Posterior vena cava (tissue), 2 donors: ENCODE measurements at places on chromosomes 16 and 17.
A peak's percentile ranks its signal among the peaks of the same experiment; 100 is the strongest.

DNA sequence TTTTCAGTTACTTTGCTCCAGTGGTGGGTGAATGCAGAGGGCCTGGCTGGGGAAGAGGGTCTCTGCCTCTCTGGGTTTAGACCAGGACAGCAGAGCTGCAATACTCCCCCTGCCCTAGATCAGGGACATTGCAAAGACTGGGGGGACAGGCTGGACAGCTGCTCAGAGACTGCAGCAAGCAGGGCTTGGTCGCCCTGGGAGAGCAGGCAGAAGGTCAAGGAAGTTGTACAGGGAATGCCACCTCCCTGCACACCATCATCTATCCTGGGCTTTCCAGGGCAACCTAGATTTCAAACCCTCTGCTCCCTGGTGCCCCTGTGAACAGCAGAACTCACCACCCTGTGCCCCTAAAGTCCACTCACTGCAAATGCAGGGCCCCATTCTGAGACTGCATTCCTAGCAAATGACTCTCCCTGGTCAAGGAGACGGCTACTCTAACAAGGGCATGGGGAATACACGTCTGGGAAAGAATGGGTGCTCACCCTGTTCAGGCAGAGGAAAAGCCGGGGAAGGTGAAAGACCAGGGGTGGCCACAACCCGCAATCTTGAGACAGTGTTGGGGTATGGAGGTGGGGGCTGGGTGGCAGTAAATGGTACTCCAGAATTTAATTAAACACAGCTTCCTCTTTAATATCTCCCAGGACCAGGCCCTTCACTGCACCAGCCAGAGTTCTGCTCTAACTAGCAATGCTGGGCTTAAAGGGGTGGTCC is 1.0 kb downstream of the KIFC3 start:
- no peak for DNase-seq

DNA sequence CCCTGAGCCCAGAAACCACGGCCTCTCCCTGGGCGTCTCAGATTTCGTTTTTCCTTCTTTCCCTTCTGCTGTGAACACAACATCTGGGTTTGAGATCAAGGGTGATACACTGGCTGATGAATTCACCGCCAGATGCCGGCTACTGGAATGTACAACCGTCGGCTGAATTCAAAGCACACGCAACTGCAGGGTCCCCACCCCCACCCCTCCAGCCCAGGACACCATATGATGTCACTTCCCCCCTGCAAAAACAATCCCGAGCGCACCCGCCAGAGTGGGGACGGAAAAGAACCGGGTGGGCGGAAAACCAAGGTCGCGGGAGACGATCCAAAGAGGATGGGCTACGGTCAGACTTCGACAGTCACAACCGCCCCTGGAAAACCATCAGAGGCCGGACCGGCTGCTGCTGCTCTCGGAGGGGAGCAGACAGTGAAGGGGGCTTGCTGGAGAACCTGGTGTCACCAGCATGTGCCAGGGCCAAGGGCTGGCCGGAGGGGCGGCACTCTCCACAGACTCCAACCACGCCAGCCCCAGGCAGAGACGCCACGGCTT is 23.3 kb downstream of the CEP295NL start:
- DNase-seq = peak; percentile 95

DNA sequence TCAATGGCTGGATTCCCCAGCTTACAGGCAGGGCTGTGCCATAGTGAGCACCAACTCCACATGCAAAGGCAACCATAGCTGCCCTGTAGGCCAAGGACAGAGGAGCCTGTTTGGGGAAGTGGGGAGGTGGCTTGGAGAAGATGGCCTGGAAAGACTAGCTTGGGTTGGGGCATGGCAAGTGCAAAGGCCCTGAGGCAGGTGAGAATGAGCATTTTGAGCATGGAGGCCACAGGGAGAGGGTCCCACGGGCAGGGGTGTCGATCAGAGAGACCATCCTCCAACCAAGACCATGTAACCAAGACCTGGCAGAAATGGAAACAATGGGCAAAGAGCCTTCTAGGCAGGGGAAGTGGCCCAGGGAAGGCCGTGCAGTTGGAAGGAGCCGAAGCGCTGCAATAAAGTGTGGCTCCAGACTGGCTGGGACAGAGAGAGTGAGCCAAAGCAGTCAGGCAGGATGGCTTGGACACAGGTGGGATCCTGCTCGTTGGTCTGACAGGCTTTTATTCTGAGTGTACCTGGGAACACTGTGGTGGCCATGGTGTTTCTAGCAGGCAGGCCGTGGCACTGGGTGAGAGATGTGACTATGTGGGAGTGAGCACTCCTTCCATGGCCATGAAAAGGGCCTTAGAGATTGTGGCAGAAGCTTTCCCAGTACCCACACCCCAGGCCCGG is 24.8 kb upstream of the MPRIP start:
- DNase-seq = peak; percentile 29

- DNase-seq = no peak
Observed at GRCh38 chr17:75345514-75346167, 56.4 kb upstream of the SLC25A19 start.

DNA sequence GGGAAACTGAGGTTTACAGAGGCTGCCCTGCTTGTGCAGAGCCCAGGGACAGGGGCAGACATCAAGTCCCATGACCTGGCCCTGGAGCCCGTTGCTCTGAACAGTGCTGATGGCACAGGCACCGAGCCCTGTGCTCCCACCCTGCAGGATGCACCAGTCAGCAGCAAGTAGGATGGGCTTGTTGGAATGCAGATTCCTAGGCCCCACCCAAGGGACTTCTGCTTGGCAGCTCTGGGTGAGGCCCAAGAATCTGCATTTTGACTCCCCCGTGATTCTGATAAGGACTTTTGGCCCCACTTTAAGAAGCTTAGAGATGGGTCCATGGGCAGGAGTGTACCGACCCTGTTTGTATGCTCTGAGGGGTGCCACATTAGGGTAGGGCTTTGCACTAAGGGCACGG is 23.3 kb downstream of the LASP1 start:
- DNase-seq = no peak

GRCh38 chr16:50719401-50720337 is 22.2 kb upstream of the CYLD start:
- DNase-seq = no peak

- no peak for DNase-seq
Observed at GRCh38 chr17:58806046-58806445, 50.4 kb downstream of the PPM1E start.

DNA sequence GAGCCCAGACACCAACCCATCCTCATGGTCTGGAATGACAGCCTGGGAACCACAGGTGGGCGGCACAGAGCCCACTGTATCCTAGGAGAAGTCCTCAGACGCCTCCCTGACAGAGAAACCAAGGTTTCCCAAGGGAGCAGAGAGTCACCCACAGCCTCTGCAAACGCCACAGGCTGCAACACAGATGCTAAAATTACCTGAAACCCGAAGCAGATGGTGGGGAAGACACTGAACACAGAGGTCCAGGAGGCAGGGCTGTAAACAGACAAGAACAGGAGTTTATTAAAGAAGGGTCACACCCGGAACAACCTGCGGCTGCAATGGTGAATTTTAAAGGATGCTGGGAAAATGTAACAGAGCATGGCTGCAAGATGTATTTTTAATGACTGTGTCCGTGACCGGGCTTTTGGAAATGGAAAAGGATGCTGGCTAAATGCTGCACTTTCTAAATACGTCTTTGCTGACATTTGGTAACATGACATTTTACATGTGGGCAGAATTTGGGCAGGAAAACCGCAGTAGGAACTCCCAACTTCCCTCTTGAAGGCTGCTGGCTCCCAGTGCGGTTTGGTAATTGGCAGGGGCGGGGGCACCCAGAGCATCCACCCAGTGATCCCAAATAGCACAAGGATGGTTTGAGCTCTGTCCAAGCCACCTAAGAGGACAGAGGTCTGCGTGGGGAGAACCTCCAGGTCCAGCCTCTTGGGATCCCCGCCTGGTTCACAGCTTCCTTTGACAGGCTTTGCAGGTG is 13.1 kb downstream of the SLC38A8 start:
- DNase-seq = no peak

GRCh38 chr17:9290226-9290613 is 268.9 kb downstream of the NTN1 start:
- DNase-seq = no peak

- no peak for DNase-seq
Observed at GRCh38 chr17:9912121-9913099, 7.3 kb upstream of the RCVRN start.

GRCh38 chr16:53792161-53792951 is 88.4 kb downstream of the FTO start:
- DNase-seq = no peak

GRCh38 chr16:11759163-11759834 is 16.6 kb upstream of the TXNDC11 start:
- DNase-seq = no peak

- DNase-seq = peak; percentile 88
Observed at GRCh38 chr17:17783116-17783824, 53.5 kb downstream of the SREBF1 start.

DNA sequence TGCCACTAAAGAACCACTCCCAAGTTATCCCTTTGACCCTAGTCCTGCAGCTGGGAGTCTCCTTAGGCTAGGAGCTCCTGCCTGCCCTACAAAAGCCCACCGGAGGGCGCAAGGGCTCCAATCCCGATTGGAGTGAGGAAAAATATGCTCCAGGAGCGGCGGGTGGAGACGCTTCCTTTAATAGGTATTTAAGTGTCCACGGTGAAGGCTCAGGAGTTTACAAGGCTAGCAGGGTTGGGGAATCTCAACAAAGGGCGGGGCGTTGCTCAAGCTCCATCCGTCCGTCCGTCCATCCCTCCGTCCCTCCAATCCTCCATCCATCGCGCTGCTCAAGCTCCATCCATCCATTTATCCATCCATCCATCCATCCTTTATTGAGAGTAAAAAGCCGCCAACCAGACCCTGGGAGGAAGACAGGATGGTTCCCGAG is 556 bp upstream of the SPNS1 start:
- DNase-seq = peak; percentile 88

- no peak for DNase-seq
Observed at GRCh38 chr16:56047307-56048234, 143.7 kb upstream of the GNAO1 start.

DNA sequence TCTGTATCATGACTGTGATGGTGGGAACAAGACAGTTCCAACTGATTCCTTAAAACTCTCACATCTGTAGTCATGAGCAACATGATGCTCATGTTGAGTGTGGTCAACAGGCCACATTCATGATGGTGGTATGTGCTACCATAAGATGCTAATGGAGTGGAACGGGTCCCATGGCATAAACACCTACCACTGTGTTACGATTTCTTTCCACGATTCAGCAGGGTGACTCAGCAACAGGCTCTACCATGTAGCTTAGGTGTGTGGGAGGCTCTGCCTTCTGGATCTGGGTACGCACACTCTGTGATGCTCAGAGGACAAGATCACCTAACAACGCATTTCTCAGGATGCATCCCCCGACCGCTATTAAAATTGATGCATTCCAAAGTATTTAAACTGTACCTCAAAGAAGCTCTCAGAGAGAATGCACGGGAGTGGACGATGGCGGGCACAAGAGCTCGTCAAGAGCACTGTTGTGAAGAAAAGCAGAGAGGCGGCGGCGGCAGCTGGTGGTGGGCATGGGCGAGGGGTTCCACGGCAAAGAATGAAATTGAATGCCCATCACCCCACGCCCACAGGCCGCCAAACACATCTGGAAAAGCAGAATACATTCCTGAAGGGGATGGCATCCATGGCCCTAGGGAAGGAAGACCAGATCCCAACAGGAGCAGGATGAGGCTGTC is 133.3 kb downstream of the ZNF778 start:
- peak; percentile 26 for DNase-seq

DNA sequence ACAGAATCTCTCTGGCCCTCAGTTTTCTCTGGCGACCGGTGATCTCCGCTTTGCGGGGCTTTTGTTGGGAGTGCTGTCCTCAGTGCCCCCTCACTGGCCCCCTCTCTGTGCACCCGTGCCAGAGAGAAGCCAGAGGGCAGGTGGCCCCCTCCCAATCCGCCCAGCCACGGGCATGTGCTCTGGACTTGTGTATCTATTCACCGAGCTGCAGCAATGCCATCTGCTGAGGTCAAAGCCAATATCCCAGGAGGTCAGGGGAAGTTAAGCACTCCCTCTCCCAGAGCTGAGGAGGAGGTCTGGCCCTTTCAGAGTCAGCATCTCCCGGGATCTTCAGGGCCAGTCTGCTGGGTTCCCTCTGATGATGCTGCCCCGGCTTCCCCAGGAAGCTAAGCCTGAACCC is 5.1 kb downstream of the CACNG5 start:
- DNase-seq = peak; percentile 73

- DNase-seq = peak; percentile 62
Observed at GRCh38 chr16:47055136-47055885, 81.8 kb upstream of the DNAJA2 start.

DNA sequence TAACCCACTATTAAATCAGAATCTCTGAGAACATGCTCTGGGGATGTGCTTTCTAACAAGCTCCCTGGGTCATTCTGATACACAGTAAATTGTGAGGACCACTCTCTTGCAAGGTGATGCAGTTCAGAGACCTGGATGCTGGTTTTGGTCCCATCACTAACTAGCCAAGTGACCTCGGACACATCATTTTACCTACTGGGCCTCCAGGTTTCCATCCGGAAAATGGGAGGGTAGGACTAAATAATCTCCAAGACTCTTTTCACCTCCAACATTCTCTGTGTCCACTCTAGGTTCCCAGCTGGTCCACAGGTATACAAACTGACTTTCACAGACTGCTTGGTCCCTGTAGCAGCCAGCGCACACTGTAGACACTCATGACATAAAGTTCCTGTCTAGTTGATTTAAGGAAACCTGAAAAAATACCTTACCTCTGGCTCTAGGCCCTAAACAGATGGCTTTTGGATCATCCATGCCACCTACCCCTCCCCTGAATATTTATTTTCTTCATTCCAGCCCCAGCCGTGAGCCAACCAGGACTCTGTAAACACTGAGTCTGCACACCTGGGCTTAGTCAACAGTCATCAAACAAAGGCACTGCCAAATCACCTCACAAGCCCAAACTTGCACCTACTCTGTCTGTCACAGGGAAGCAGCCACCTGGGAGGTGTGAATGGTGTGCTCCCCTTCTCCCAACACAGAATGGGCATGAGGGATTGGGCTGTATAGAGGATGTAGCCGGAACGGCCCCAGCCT is 51.3 kb upstream of the MRPS23 start:
- DNase-seq = no peak

DNA sequence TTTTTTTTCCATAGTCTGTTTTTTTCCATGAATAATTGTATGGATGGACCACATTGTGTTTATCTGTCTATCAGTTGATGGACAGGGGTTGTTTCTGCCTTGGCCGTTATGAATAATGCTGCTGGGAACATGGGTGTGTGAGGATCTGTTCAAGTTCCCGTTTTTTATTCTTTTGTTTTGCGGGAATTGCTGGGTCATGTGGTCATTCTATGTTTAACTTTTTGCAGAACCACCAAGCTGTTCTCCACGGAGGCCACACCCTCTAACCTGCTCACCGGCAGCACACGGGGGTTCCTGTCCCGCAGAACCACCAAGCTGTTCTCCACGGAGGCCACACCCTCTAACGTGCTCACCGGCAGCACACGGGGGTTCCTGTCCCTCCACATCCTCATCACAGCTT is 5.9 kb upstream of the MSLN start:
- DNase-seq = no peak

- DNase-seq = no peak
Observed at GRCh38 chr17:71287071-71287823, 833.6 kb upstream of the SOX9 start.

GRCh38 chr17:51261024-51261963 is 948 bp downstream of the UTP18 start:
- DNase-seq = no peak

GRCh38 chr16:65657556-65657955 is 535.7 kb upstream of the CDH11 start:
- DNase-seq = no peak
